ENCODE measurements at places on chromosomes 3 and 15.

GRCh38 chr15:68204361-68204760 lies 771 bp downstream of the CALML4 start:
- DNase-seq, result no peak

- no peak for DNase-seq
These were observed 58.8 kb downstream of the LSM3 start for GRCh38 chr3:14237457-14237856.

GRCh38 chr15:30962079-30962478 lies 29.3 kb downstream of the MTMR10 start:
- no peak for DNase-seq

- DNase-seq, result no peak
These were observed 354.3 kb downstream of the AGBL1 start for GRCh38 chr15:86433983-86434382.

- no peak for DNase-seq
These were observed 4.8 kb upstream of the ZBTB20 start for GRCh38 chr3:115151921-115152320.

- no peak for DNase-seq
These were observed 97.5 kb downstream of the FRMD5 start for GRCh38 chr15:44097552-44097951.

DNA sequence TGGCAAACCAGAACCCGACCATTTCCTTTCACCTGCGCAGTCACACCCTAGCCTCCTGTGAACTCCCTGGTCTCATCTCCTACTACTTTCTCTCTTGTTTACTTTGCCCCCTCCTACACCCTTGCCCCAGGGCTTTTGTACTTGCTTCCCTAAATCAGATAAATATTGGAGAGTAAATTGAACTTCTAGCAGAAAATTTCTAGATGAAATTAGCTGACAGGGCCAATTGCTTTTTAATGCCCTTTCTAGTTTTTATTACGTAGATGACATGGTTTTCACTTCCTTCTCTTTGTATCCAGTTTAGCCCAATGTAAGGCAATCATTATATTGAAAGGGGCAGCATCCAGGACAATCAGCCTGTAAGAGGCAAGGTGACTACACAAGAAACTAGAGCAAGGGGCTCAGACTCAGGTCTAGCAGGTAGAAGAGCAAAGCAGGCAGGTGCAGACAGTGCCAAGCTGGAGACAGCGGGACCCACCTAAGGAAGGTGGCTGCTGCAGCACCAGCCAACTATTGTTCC lies 56.2 kb upstream of the TOPAZ1 start:
- no peak for DNase-seq

DNA sequence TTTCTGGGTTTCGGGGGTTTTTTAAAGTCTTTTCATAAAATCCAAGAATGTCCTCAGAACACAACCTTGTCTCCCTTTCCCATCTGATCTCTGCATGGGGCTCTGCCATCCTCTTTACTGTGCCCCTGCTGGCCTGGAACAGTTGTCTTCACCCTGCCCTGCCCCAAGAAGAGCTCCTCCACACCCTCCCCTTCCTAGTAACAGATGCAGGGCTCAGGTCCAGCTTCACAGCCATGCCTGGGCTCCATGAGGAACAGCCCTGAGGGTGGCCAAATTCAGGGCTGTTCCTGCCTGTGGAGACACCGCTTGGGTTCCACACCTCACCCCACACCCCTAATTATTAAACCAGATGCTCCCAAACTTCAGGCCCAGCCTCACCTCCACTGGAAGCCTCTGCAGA lies 12.9 kb upstream of the ULK3 start:
- no peak for DNase-seq

DNA sequence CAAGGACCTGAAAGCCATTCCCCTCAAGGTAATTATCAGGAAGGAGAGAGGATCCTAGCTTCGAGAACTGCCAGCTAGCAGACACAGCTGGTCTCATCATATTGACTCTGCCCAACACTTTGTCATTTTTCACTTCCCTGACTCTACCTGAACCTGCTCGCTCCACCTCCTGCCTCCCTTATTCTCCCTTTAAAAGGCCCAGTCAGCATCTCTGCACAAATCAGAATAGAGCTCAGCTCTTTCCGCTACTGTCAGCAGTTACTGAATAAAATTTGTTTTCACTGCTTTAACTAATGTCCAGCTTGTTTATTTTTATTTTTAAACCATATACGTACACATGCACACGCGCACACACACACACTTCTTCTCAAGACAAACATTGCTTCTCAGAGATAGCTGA lies 57.2 kb upstream of the MCF2L2 start:
- DNase-seq, result no peak

DNA sequence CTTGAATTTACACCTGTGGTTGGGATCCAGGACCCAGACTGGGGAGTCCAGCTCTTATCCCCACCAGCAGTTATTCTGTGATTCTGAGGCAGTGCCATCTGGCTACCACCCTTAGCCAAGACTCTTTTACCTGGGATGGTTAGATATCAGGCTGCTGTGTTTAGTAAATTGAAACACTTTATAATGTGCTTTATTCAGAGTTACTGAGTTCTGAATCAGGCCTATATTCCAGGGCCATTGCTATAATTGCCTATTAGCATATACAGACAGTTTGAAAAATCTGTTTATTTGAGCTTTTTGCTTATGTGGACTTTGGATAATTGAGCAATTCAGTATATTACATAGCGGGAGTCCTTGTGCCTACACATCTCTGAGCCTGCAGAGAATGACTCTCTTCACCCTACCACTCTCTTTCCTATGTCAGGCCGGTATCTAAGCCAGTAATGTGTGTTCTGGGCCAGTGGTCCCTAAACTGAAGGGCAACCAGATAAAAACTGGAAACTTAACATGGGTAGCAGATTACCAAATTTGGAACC lies 45.4 kb upstream of the TRAK1 start:
- no peak for DNase-seq

- no peak for DNase-seq
These were observed 317.8 kb upstream of the C2CD4B start for GRCh38 chr15:62482785-62483429.

DNA sequence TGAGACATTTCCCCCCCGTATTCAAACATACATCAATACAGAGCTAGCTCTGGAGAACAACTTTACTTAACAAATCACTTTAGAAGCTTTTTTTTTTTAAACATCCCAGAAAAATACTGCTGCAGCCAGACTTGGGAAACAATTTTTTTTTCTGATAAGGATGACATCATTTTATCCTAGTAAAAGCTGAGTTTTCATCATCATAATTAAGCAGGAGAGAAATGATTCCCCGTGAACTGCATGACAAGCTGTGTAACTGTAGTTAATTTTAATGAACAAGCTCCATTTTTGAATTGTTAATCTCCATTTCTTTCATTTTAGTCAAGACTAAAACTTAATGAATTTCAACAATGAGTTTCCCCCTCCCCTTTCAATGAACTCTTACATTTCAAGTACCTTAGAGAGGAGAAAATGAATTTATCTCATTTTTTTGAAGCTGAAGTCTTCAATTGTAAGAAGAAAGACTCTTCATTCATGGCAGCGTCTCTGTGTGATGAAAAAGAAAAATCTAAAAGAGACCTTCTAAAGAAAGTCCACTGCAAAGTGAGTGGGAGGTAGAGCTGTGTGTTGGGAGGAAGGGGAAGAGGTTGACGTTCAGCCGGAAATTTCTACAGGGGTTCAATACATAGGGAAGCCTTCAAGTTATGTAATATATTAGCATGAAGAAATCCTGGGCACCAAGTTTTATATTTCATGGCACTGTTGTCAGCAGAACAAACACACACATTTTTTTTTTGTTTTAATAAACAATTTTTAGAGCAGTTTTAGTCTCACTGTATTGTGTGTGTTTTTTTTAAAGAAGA lies 31.7 kb downstream of the HES1 start:
- no peak for DNase-seq

- DNase-seq, result no peak
These were observed 48.2 kb upstream of the ALDH1A3 start for GRCh38 chr15:100831467-100831866.

DNA sequence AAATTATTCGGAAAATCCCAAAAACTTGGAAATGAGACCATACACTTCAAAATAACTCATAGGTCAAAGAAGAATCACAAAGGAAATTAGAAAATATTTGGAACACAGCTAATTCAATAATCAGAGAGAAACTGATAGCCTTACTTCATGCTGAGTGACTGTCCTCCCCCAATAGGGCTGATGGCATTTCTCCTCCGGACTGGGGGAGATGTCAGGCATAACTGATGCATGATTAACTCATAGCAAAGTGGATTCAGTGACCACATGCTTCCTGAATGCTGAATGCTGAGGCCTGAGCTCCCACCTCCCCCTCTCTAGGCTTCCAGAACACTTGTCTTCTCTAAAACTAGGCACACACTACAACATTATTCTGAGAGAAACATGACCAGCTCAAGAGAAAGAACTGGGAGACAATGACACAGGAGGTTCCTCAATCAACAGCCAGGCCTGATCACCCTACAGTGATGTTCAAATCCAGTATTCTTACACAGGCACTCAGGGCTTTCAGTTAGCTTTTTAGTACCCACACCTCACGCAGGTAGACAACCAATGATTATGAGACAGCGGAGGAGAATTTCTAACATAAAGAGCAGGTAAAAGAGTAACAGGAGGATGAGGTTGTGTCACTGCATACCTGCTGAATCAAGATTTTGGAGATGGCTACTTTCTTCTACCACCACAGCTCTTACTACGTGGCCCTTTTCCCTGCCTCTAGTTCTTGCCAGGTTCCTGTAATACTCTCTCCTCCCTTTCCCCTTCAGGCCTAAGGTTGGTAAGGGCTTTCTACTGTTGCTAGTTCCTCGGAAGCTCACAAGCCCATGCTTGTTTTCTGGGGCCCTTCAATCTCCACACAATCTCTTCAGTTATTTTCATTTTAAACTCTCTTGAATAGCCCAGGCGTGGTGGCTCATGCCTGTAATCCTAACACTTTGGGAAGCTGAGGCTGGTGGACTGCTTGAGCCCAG lies 96.1 kb downstream of the FMN1 start:
- no peak for DNase-seq

- DNase-seq, result no peak
These were observed 46.7 kb upstream of the RAP2B start for GRCh38 chr3:153115326-153115725.

DNA sequence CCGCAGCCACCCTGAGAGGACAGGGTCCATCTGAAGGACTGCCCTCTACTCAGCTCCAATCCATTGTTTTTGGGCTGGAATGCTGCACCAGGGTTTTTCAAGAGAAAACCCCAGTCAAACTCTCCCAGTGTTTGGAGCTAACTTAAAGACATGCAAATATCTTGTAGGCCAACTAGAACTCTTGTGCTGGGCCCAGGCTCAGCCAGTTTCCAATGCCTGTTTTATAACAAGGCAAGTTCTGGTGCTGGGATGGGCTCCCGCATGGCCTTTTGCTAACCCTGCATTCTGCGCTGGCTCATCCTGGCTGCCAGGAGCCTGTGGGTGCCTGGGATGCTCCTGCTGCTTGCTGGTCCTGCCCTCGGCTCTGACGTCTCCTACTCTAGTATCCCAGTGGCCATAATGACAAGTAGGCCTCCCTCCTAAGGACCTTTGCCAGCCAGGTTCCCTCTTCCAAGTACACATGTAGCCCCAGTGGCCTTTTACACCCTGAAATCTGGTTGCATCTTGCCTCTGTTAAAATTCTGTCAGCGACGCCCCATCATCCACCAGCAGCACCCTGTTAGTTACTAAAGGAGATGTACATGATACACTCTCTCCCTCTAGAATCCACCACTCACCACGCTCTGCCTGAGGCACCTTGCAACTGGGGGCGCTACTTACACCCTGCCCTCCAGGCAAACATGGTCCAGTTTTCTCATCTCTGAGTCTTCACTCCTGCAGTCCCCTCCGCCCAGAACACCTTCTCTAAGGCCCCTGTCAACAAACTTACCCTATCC lies 30.5 kb upstream of the RAB6B start:
- no peak for DNase-seq

DNA sequence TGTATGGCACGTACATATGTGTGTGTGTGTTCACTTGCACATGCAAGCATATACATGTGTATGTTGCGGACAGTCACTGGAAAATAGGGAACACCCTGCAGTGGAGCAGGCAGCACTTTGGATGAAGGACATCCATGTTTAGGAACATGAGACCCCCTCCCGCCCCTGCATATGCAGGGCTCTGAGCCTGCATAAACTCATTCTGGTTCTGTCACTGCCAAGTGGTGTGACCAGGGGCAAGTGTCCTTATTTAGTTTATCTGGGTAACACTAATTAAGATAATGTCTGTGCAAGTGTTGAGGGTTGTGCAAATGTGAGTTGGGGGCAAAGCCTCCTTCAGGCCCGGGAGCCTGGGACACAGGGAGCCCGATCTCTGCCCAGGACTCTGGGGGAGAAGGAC lies 105.7 kb downstream of the CORO2B start:
- no peak for DNase-seq

DNA sequence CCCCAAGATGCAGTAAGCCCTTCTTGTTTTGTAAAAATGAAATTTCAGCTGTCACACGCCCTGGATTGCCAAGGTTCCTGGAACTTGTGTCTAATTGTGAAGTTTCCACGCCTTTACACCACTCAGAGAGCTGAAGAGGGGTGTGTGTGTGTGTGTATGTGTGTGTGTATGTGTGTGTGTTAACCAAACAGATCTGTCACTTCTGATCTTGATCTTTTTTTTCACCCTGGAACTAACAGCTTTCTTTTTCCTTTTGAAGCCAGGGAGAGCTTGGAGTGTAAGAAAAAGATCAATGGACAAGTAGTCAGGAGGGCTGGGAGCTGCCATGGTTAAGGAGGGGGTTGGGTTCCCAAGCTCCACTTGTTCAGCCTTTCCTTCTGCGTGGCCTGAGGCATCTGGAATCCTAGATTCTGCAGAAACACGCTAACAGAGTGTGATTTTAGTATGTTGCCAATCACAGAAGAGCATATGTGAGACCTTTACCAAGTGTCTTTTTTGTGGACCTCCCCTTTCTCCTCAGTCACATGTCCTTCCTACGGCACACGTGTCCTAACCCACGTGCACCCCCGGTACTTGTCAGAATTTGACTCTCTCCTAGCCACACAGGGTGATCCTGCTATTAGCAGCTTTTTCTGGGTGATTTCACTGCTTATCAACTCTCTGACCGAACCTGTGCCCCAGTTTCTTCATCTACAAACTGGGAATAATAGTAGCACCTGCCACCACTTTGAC lies 11.5 kb downstream of the TIMP4 start:
- DNase-seq, result no peak

DNA sequence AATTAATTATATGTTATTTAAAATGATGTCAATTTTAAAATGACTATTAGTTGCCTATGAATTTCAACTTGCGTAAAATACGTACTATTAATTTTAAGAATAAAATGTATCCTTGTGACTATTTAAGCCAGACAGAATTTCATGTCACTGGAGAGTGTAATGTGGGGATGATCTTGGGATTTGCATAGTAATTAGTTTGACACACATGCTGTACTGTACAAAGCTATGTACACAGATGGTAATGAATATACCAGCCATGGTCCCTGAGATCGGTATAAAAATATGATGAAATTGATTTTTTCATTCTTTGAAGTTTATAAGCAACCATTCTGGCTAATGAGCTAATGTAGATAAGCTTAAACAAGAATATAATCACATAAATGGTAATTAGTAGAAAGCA lies 134.4 kb upstream of the ROBO1 start:
- DNase-seq, result no peak

- no peak for DNase-seq
These were observed 2.5 kb upstream of the CNTN4 start for GRCh38 chr3:2096216-2096615.

- no peak for DNase-seq
These were observed 40.2 kb upstream of the FAM107A start for GRCh38 chr3:58617338-58617761.

GRCh38 chr3:42123012-42123581 lies 31.9 kb downstream of the TRAK1 start:
- DNase-seq, result no peak

- no peak for DNase-seq
These were observed 22.8 kb downstream of the MINDY2 start for GRCh38 chr15:58793862-58794261.

- no peak for DNase-seq
These were observed 27.3 kb downstream of the CCR3 start for GRCh38 chr3:46269556-46269955.

All from CD4-positive, alpha-beta T cell treated with Interleukin-15 for 4 hours (primary cell).